ENCODE measurements at places on chromosomes 7 and 10. TPM values are rescaled to one million over a fixed set of nuclear protein-coding genes. Genes with fewer than 3 reads are reported as not detected.

The DNAJB9 gene
- total RNA-seq: 19.1 TPM

DNA sequence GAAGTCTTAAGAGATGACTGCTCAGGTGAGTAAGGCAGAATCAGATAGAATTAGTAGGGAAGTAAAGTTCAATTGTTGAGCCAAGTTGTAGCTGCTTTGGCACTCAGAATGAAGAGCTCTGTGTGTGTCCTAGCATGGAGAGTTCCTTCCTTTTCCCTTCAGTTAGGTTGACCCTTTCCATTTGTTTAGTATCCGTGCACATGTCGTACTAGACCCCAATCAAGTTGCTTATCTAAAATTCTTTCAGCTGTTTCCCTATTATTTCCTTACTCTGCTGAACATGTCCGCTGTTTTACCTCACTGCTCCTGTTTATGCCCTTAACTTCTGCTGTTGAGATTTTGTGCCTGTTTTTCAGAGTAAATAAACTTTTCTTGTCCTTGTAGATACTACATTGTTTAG lies 13.3 kb downstream of the ZNF655 start:
- no peak for DNase-seq

The RNLS gene
- total RNA-seq: 29.6 TPM

- peak; percentile 20 for DNase-seq
Measured at GRCh38 chr7:158050978-158051651, 536.5 kb downstream of the PTPRN2 start.

DNA sequence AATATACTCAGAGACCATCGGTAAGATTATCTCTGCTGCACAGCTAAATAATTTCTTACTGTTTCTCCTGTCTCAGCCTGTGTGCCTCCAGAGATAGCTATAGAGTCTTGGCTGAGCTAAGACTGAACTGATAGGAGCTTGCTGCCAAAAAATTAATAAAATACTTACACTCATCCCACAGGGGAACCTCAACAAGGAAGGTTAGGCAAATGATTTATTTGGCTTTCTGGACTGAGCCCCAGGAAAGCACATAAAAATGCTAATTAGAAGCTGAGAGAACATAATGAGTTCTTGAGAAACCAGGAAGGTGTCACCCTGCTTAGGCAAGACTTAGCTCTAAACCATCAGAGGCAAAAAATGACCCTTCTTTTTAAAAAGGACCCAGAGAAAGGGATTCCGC lies 534.5 kb downstream of the TNS3 start:
- DNase-seq: no peak

GRCh38 chr7:95476904-95477594 lies 8.7 kb upstream of the ASB4 start:
- DNase-seq: peak; percentile 88
